Calu3 (cell line): ENCODE measurements at places on chromosomes 3 and 15.
A peak's percentile ranks its signal among the peaks of the same experiment; 100 is the strongest.

GRCh38 chr15:51062736-51063135 is 32.0 kb downstream of the TNFAIP8L3 start:
- no peak overlapping the region for H3K4me3 ChIP-seq
- no peak for DNase-seq
- H3K4me1 ChIP-seq = no peaks in the 10 kb centered on the region

DNA sequence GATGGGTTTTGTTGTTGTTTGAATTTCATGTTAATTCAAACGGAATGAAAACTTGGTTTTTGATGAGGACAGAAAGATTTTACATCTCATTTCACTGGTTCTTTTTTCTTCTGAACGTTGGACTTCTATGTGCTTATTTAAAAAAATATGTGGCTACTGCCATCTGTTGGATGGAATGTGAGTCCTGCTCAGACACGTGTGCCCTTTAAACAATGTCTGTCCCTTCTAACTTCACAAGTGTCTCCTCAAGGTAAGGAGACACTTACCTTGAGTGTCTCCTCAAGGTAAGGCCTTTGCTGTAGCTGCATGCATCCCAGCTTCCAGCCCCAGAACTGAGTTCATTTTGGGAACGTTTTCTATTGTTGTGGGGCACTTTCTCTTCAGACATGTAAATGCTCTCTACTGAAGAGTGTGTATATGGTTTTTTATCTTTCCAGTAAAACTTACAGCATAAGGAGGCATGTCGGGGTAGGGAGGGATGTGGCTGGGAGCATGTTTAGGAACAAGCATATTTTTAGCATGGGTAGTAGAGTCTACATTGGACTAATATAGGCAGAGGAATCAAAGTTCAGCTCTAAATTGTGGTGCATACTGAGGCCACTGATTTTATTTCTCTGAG is 63.1 kb upstream of the UBE3A start:
- no peaks in the 10 kb centered on the region for H3K36me3 ChIP-seq
- no peak overlapping the region for H3K4me3 ChIP-seq
- no peaks in the 10 kb centered on the region for H3K27me3 ChIP-seq
- no peaks in the 10 kb centered on the region for H3K4me1 ChIP-seq

- H3K27ac ChIP-seq = no peak overlapping the region
- DNase-seq = no peak
- no peaks in the 10 kb centered on the region for H3K27me3 ChIP-seq
- H3K4me3 ChIP-seq = no peak overlapping the region
- peaks cover 7% of the 10 kb centered on the region for H3K4me1 ChIP-seq
- H3K36me3 ChIP-seq = peaks cover 12% of the 10 kb centered on the region
Observed at GRCh38 chr15:56146756-56147155, 96.9 kb downstream of the RFX7 start.

GRCh38 chr3:178386880-178387279 is 149.4 kb upstream of the KCNMB2 start:
- H3K27me3 ChIP-seq = no peaks in the 10 kb centered on the region
- H3K36me3 ChIP-seq = no peaks in the 10 kb centered on the region
- no peaks in the 10 kb centered on the region for H3K4me1 ChIP-seq
- H3K4me3 ChIP-seq = no peak overlapping the region
- no peak overlapping the region for H3K27ac ChIP-seq
- DNase-seq = no peak

GRCh38 chr3:123143669-123144411 is 57.9 kb upstream of the SEC22A start:
- no peaks in the 10 kb centered on the region for H3K36me3 ChIP-seq
- H3K4me3 ChIP-seq = no peak overlapping the region
- H3K27me3 ChIP-seq = no peaks in the 10 kb centered on the region
- H3K27ac ChIP-seq = no peak overlapping the region
- H3K4me1 ChIP-seq = no peaks in the 10 kb centered on the region

GRCh38 chr3:55724821-55725220 is 237.7 kb upstream of the WNT5A start:
- no peaks in the 10 kb centered on the region for H3K4me1 ChIP-seq
- no peak overlapping the region for H3K4me3 ChIP-seq
- H3K36me3 ChIP-seq = no peaks in the 10 kb centered on the region
- no peaks in the 10 kb centered on the region for H3K27me3 ChIP-seq

DNA sequence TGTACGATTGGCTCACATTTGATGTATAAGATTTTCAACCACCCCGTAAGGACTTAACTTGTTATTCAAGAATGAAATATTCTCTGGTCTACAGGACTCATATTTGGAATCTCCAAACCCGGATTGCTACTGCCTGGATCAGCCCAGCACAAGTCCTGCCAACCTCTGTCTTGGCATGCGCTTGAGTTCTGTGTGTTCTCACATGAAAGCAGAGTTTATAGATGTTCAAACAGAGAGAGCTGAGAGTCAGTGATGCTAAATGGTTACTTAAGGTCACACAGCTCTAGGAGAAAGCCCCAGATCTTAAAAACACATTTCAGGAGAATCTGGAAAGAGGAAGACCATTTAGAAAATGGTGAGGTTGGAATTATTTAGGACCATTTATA is 268.0 kb upstream of the TBL1XR1 start:
- no peaks in the 10 kb centered on the region for H3K36me3 ChIP-seq
- peaks cover 13% of the 10 kb centered on the region for H3K4me1 ChIP-seq
- H3K27ac ChIP-seq = no peak overlapping the region
- no peak overlapping the region for H3K4me3 ChIP-seq
- H3K27me3 ChIP-seq = no peaks in the 10 kb centered on the region

DNA sequence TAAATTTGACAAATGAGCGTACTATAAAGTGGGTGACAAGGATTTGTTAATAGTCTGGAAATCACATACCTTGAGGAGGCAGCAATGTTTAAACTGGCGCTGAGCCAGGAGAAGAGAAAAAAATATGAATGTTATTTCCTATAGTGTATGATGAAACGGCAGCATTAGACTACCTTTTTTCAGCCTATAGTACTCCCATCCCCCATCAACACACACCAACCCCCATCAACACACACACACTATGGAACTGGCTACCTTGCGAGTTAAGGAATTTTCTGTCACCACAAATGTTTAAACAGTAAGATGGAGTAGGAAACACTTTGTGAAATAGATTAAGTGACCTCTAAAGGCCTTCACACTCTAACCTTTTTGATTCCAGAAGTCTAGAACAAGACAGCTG is 46.8 kb upstream of the ZCWPW2 start:
- H3K36me3 ChIP-seq = no peaks in the 10 kb centered on the region
- H3K27ac ChIP-seq = no peak overlapping the region
- no peaks in the 10 kb centered on the region for H3K27me3 ChIP-seq
- no peaks in the 10 kb centered on the region for H3K4me1 ChIP-seq
- H3K4me3 ChIP-seq = no peak overlapping the region
- no peak for DNase-seq

DNA sequence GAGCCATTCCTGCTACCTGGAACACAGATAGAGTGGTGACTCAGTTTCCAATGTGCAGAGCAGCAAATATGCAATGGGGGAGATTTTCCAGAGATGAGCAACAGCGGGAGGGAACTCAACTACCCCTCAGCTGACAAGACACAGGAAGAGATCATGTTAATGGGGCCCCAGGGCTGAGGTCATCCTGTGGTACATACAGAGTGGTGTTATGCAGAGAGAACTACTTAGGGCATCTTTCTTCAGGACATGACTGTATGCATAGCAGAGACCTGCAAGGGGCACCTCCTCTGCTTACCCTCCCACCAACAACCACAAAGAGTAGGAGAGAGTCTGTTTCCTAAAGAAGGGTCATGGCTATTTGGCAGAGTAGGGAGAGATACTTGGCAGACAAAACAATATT is 6.8 kb upstream of the TBC1D5 start:
- H3K27ac ChIP-seq = no peak overlapping the region
- no peaks in the 10 kb centered on the region for H3K36me3 ChIP-seq
- peaks cover 14% of the 10 kb centered on the region for H3K4me1 ChIP-seq
- no peaks in the 10 kb centered on the region for H3K27me3 ChIP-seq
- peak overlapping the region; percentile 61 for H3K4me3 ChIP-seq
- no peak for DNase-seq
